DMS153 (cell line): ENCODE measurements at places on chromosomes 12 and 14.

GRCh38 chr12:104648756-104649155, 192.0 kb downstream of the CHST11 start:
- no peak for DNase-seq

DNA sequence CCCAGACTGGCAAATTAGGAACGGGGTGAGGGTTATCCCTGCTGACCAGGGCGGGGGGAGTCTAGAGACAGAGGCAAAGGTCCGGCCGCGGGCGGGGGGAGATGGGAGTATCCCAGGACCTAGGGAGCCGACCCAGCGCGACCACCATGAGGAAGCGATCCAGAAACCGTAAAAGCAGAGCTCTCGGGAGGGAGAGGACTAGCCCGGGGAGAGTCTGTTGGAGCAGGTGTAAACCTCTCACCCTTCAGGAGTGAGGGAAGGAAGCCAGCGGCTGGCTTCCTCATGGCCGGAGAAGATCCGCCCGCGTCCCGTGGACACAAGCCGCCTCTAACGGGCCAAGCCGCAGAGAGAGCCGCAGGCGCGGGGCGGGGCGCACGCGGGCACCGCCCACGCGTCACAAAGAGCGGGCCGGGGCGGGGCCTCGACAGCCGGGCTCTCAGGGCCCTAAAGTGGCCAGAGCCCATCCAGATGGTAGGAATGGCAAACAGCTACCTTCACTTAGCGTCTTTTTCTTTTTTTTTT, at the start of gene ACRBP:
Gene ACRBP, minus strand, starts transcription at position 350 of the 522 bp plus-strand sequence. Its CDS starts 66 bp downstream, at position 284.
- DNase-seq = no peak

DNA sequence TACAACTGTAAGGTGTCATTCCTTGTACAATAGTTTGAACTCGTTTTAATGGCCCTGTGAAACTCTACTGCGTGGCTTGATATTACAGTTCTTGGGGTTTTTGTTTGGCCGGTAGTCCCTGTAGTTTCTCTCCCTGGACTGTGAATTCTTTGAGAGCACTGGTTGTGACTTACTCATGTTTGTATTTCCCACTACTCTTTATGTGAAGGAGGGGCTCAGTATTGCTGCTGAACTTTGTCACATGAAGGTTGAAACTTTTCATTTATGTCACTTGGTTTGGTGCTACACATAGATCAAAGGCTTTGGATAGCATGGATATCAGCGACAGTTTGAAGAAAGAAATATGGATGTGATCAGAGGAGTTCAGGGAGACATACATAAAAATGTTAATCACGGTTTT, 1.5 kb upstream of the POU6F1 start:
- DNase-seq = no peak

- no peak for DNase-seq
Measured at GRCh38 chr12:102120886-102121285, 903 bp downstream of the PARPBP start.

DNA sequence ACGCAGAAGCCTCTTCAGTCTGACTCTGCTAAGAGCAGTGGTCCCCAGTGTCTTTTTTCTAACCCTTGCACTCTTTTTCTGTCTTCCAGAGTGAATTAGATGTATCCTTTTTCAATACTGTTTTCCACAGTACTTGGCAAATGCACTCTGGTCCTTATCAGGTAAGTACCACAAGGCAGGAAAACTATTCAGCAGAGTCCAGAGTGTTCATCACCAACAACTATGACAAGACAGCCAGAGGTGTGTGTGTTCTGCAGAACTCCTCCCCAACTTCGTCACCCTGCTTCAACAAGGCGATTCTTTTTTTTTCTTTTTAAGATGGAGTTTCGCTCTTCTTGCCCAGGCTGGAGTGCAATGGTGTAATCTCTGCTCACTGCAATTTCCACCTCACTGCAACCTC, 54.3 kb upstream of the STRN3 start:
- DNase-seq = no peak

- DNase-seq = no peak
Measured at GRCh38 chr12:92737855-92738850, 35.4 kb downstream of the PLEKHG7 start.

- peak; percentile 11 for DNase-seq
Measured at GRCh38 chr12:6376079-6376869, 911 bp upstream of the SCNN1A start.

GRCh38 chr14:73491256-73492042, 716 bp downstream of the RIOX1 start:
- DNase-seq = peak; percentile 24

DNA sequence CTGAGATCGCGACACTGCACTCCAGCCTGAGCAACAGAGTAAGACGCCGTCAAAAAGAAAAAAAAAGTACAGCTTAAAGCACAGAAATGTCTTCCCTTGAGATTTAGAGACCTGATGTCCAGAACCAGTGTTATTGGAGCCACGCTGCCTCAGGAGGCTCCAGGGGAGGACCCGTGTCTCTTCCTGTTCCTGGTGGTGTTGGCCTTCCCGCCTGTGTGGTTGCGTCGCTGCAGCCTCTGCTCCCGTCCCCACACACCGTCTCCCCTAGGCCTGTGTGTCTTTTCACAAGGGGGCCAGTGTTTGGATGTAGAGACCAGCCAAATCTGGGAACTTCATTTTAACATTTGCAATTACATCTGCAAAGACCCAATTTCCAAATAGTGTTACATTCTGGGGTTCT, 8.6 kb upstream of the FBRSL1 start:
- DNase-seq = no peak

DNA sequence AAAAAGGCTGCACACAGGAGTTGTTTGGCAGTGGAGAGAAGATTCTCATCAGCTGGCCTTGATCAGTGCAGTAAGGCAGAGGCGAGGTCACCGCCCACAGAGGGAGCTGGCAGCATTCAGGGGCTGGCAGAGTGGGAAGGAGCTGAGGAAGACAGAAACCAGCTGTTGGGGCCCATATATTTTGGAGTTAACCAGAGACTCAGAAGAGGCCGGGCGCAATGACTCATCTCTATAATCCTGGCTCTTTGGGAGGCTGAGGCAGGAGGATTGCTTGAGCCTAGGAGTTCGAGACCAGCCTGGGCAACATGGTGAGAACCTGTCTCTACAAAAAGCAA, 17.7 kb downstream of the SMCO2 start:
- no peak for DNase-seq

- DNase-seq = peak; percentile 75
Measured at GRCh38 chr12:14272956-14273912, 92.2 kb upstream of the ATF7IP start.

DNA sequence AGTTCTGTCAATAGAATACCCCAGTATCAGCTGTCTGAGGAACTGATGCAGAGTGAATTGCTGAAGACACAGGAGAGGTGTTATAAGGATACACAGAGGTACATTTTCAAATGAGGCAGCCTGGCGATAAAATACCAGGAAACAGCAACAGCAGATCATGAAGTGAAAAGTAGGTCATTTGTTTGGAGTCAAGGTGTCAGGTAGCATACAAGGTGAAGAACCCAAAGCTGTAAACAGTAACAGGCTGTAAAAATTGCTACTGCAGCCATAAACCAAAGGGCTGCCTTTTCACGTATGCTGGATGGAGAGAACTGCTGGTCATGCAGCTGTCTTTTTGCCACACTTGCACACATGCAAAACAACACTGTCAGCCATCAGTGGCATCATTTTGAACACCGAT, 9.3 kb upstream of the TWF1 start:
- DNase-seq = peak; percentile 40

DNA sequence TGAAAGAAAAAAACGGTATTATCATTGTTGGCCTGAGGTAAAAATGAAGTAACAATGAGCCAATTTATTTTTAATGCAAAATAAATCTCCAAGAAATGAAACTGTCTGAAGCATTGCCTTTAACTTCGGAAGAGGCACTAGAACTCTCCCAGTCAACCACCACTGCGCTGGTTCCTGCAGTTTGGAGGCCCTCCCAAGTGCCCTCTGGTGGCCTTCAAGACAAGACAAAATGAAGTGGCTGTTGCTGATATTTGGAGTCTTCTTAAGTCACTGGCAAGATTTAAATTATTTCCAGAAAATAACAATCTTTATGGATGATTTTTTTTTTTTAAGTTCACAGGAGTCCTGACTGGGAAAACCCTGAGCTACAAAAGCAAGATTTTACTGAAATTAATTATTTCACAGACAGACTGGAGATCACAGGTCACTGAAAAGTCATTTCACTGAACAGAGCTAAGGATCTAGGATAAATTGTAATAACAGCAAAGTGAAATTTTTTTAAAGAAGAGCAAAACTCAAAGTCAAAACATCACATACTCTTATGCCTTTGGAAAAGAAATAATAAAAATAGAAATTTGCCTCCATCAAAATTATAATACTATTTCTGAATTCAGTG, 58.2 kb downstream of the DICER1 start:
- DNase-seq = no peak

DNA sequence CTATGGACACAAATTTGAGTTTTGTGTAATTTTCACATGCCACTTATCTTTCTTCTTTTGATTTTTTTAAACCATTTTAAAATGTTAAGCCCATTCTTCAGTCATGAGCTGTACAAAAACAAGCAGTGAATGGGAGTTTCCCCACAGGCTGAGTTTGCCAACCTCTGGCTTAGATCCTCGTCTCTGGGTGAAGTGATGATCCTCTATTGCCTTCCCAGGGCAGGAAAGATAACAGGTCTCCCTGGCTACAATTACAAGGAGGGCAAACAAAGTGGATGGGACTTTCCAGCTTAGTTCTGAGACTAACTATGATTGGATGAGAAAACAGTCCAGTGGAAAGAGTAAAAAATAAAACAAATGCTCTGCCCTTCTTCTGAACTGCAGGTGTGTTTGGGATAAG, 203.7 kb downstream of the SPTSSA start:
- DNase-seq = no peak

GRCh38 chr12:60689137-60689536, 1093.3 kb downstream of the SLC16A7 start:
- DNase-seq = no peak

DNA sequence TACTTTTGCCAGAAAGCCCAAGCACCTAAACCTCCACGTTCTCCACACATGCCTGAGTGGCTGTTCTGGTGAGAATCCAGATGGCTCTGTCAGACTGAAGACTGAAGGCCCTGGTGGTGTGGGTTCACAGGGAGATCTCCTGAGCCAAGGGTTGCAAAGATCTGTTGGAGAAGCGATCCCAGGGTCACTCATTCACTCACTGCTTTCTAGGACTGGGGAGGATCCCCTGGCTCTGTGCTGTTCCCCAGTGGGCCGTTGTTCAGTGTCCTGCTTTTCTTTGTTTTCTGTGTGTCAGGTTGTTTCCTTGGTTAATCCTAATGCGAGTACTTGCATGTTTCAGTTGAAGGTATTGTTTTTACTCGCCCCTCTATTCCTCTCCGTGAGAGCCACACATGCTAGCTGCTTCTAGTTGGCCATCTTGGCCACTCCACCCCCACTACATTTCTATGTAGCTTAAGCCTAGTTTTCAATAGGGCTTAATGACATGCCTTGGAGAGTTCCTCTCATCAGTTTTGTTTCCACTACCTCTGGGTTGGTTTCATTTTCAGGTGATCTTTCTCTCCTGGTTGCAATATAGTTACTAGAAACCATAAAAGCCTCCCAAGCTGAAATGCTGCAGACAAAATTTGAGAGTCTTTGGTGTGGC, 144.5 kb upstream of the SLC38A2 start:
- DNase-seq = no peak

DNA sequence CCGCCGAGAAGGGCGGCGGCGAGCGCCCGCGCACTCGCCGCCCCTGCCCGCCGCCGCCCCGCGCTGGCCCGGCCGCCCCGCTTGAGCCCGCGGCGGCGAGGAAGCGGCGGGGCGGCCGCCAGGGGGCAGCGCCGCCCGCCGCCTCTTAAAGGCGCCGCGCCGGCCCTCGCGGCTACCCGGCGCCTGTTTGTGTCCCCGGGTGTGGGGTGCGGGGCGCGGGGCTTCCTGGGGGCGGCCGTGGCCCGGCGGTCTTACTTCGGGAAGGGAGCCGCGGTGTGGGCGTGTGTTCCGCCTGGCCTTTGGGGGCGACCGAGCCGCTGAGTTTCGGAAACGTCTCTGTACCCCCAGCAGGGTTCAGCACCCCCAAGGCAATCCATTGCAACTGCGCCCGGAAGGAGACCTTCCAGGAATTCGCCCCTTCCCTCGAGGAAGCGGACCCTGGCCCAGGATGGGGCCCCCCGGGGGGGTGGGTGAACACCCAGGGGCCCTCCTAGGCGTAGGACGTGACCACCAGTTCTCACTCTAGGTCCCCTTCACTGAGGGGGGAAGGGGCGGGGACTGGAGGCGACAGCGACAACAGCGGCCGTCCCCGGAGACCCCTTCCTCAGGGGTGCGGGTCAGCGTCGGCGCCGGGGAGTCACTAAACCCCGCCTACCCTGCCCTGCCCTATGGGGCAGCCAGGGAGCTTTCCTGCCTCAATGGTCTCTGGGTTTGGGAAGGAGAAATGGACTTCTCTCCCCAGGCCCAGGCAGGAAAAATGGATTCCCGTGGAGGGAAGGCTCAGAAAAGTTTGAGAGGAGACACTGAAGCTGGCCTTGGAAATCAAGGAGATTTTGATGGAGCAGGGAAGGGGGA, at the start of gene ITPK1:
Gene ITPK1, minus strand, starts transcription at position 105 of the 855 bp plus-strand sequence. CDS start 762 bp downstream, outside the sequence.
- peak; percentile 40 for DNase-seq

- no peak for DNase-seq
Measured at GRCh38 chr14:39768589-39768988, 336.4 kb upstream of the FBXO33 start.

- no peak for DNase-seq
Measured at GRCh38 chr14:31326111-31326510, 94.2 kb downstream of the HEATR5A start.

GRCh38 chr12:71425568-71426299, 13.9 kb upstream of the LGR5 start:
- no peak for DNase-seq

DNA sequence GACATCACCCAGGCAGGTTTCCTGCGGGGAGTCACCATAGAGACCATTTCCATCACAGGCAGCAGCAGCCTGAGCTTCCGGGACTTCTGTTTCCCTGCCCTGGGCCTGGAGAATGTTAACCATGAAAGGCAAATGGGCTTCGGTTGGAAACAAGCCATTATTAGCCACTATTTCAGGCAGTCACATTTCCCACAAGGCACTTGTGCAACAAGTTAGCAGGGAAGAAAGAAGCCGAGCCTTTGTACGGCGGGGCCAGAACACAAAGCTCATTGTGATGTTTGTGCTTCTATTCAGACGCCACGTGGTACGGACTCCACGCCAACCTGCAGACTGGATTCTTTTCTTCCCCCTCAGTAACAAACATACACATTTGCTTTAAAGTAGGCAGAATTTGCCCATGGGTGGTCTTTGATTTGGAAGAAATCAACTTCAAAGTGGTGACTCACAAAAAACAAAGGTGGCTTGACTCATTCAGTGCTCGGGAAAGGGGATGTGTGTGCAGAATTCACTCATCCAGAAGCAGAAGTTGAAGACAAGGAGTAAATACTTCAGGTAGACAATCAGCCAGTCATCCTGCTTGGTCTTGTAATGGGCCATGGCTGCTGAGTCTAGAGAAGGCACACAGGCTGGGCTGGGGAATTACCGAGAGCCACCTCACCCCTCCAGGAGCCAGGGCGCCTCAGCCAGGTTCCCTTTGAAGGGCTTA, 154.2 kb upstream of the PRMT8 start:
- no peak for DNase-seq
